ENCODE measurements at places on chromosomes 5 and 9.

DNA sequence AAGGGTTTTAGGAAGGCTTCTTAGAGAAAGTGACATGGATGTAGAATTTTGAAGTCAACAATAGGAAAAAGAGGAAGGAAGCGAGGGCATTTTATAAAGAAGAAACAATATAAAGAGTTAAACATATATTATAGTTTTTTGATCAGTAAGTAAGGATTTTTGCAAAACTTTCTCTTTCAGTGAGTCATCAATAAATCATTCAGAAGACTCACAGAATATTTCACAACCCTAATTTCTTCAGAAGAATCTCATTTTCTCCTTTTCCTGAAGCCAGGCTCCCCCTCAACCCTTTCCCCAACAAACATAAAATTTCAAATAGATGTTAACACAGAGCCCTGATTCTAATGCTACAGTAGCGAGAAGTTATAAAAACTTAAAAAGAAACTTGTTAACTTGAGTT is 4.3 kb upstream of the COX7C start:
- DNase-seq = no peak

DNA sequence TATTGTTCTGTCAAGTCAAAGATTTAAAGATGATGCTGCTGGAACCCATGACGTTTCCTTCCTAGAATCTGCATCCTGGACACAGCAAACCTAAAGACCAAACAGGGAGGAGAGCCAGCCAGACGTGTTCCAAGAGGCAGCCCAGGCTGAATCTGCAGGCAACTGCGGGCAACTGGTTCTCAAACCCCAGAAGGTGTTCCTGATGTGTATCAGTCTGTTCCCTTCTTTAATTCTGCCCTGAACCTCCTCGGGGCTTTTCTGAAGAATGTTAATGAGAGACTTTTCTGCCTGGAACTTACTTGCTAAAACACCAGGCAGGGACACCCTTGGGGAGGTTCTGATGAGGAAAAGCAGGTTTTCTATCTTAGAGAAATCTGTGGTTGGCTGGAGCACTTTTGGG is 132.8 kb upstream of the RETREG1 start:
- no peak for DNase-seq

GRCh38 chr5:54707841-54708240 is 190.3 kb downstream of the SNX18 start:
- DNase-seq = no peak

DNA sequence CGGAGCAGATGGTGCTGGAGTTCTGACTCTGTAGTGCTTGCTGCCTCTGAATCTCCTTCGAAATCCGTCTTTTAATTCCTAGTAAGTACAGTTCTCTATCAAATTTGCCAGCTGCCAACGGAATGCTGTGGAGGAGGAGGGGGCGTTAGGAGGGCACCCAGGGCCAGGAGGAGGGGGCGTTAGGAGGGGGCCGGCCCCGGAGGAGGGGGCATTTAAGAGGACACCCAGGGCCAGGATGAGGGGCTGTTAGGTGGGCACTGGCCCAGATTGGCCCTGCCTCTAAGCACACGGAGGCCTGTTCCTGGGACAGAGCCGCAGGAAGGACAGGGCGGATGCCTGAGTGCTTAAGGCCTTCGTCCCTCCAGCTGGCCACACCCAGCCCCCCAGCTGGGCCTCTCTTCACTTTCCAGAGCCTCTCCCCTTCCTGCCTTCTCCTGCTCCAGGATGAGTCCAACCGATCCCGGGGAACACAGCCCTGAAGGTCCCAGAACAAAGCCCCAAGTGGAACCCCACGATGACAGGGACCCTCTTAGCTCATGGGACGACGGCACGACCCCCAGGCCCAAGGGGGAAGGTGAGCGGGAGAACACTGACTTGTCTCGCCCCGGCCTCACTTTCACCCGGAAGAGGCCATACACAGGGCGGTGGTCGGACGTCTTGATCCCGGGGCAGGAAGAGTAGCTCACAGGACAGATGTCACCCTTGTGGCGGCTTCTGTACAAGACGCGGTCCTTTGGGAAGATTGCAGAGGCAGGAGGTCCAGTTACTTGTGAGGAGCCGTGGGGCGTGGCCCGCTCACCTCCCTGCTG is 9.8 kb downstream of the INPP5E start:
- DNase-seq = no peak

GRCh38 chr9:68905129-68905528 is 108.8 kb downstream of the PRKACG start:
- no peak for DNase-seq

GRCh38 chr5:61777292-61777691 is 445.2 kb downstream of the ZSWIM6 start:
- no peak for DNase-seq

DNA sequence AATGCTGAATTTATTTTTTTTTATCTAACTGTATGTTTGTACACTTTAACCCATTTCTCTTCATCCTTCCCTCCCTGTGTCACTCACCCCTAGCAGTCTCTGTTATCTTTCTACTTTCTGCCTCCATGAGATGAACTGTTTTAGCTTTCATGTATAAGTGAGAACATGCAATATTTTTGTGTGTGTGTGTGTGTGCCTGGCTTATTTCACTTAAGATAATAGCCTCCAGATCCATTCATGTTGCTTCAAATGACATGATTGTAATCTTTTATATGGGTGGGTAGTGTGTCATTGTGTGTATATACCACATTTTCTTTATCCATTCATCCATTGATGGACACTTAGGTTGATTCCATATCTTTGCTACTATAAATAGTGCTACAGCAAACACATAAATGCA is 1023.9 kb downstream of the TLE1 start:
- no peak for DNase-seq

DNA sequence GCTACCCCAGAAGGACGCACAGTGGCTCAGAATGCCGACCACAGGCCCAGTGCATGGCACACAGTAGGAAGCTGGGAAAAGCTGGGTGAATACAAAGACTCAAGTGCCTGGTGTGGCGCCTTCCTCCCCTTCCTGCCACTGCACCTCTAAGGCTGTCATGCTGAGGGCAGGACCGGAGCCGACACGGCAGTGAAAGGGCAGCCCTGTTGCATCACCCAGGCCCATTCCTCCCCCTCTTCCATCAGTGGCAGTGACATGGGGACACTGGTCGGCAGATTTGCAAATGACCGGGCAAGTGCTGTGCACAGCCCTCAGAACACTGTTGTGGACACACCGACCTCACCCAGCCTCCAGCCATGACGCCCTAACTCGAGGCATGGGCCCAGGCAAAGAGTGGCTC is 84.0 kb downstream of the STK10 start:
- no peak for DNase-seq

GRCh38 chr5:97923997-97924396 is 741.0 kb upstream of the RIOK2 start:
- DNase-seq = no peak

DNA sequence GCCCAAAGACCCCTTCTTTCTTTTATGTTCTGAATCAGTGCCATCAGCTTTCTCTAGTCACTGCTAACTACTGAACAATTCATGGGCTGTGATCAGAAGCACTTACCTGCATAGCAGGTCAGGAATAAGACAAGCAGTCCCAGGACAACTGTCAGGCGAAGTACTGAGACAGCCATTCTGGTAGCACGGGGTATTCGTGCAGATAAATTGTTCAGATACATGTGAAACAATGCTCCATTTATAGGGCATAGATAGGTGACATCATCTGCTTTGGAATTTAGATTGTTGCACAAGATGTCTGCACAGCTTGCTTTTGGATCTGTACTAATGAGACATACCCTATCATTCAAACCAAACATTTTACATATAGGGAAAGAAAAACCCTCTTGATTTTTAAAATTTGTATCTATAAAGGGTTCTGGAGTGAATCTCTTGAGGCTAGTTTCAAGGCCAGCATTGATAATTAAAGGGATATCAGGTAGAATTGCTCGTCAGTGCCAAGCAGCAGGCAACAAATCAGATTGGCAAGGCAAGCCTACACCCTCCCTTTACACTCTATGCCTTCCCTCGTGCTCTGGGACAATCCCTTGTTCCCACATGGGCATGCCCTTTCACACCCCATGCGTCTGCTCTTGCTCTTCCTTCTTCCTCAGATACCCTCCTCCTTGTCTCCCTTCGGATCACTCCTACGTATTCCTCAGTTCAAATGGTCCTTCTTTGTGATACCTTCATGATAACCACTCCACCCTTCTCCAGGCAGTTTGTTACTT is at the start of gene C5orf46:
TSS of gene C5orf46 (minus strand) at position 213 of the 770 bp plus-strand sequence. CDS start at position 176, 37 bp downstream.
- no peak for DNase-seq

- no peak for DNase-seq
These were observed 89.2 kb upstream of the CAST start for GRCh38 chr5:96572864-96573512.

GRCh38 chr5:82257729-82258128 is 20.4 kb downstream of the RPS23 start:
- DNase-seq = no peak

DNA sequence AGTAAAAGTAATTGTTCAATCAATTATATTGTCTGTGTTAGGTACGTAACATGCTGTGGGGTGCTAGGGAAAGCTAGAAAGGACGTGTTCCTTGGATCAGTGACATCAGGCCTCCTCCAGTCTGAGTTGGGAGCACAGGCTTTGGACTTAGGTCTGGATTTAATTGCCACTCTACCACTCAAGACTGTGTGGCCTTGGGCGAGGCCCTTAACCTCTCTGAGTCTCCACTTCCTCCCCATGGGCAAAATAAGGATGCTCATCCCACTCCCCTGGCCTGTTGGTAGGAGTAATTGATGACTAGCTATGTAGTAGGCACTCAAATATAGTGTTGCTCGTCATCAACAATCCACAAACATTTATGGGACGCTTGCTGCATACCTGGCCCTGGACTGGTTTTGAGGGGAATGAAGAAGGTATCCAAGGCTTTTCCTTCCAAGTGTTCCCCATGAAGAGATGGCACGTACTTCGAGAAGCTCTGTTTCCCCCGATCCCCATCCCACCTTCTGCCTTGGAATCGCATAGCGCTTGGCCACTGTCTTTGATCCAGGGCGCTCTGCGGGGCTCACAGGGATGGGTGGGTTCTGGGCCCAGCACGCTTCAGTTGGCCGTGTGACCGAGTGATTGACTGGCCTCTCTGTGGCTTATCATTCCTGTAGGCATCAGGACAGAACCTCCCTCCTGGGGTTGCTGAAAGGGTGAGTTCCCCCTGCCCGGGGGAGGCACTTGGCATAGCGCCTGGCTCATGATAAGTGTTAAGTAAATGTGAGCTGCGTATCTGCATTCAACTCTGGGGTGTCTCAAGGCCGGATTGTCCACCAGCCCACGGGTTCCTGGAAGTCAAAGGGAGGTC is 8.1 kb downstream of the FGF18 start:
- no peak for DNase-seq

- no peak for DNase-seq
These were observed 54.6 kb downstream of the SUB1 start for GRCh38 chr5:32639943-32640342.

GRCh38 chr9:117860849-117861248 is 156.6 kb downstream of the TLR4 start:
- no peak for DNase-seq

- DNase-seq = no peak
These were observed 72.1 kb downstream of the RAI14 start for GRCh38 chr5:34728236-34728635.

GRCh38 chr5:58259685-58260152 is 200.2 kb downstream of the PLK2 start:
- DNase-seq = no peak

GRCh38 chr5:87432460-87432859 is 19.7 kb upstream of the CCNH start:
- no peak for DNase-seq

GRCh38 chr5:2591777-2592453 is 159.6 kb downstream of the IRX2 start:
- DNase-seq = no peak

DNA sequence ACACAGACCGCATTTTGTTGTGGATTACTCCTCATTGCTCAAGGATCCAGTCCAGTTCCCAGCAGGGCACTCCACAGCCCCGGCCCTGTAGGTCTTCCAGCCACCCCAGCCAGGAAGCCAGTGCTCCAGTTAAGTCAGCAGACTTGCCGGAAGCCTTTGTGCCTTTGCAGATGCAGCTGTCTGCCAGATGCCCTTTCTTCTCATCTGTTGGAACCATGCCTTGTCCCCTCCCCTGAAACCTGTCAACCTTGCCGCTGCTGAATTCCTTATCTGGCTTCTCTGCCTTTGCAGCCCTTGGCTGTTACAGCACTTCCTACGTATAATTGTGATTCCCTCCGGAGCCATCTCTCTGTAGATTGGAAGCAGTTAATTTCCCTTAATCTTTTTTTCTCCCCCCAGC is 28.4 kb downstream of the PSAT1 start:
- no peak for DNase-seq

DNA sequence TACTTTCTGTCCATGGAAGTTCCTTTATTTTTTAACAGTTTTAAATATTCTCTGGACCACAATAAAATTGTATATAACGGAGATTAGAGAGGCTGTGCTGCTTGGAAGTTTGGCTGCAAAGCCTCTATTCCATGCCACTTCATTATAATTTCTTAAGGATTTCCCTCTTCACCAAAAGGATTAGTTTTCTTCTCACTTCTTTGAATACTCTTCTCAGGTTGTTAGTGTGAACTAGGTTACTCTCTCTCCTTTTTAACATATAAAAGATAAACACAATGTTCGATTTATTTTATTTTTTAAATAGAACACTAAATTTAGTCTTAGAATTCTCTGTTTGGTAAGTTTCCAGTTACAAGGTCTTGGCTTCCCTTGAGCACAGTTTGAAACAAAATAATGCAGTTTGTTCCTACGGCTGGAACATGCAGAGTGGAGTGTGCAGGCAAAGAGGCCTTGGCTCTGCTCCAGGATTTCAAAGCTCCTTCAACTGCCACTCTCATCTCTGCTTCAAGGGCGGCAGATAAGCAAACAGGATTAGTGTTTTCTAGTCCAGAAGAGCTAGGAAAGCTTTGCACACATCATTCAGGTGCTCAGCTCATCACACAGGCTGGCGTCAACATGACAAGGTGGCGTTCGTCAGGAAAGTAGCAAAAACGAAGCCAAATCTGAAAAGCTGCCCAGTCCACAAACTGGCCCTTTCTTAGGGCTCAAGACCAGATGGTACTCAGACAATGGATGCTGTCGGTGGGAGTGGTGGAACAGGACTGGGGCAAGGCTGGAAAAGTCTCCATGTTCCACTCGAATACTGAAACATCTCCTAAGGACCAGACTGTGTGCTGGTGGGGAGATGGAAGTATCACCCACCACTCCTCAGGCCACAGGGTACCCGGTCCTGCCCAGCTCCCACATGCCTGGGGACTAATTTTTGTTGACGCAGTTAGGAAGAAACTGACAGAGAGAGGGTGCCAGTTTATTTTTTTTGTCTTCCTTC is 286.6 kb downstream of the CRB2 start:
- no peak for DNase-seq

GRCh38 chr9:83475741-83476140 is 62.5 kb downstream of the FRMD3 start:
- no peak for DNase-seq

DNA sequence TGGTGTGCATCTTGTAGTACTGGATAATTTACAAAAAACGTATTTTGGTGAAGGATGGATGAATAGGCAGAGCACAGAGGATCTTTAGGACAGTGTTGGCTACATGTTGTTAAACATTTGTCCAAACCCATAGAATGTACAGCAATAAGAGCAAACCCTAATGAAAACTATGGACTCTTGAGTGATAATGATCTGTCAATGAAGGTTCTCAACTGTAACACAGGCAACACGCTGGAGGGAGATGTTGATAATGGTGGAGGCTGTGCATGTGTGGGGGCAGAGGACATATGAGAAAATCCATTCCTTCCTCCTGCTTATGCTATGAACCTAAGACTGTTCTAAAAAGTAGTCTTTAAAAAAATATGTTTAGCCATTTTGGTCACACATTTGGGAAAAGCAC is 194.0 kb downstream of the FER start:
- no peak for DNase-seq
